Fibroblast of gingiva (primary cell): ENCODE measurements at places on chromosomes 5 and 9.
A peak's percentile ranks its signal among the peaks of the same experiment; 100 is the strongest.

DNA sequence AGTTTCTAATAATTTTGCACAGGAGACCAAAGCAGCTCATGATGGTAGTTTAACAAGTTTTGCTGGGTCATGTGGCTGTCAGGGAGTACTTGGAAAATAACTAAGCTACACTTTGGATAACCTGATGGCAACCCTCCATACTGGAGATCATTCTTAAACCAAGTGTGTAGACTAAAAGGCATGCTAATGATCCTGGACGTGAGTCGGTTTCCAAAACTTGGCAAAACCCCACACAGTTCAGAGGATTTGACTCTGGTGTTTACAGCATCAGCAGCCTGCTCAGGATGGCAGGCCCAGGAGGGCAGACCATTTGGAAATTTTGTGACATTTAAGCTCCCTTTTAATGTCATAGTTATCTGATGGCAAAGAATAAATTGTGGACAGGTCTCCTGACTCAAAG lies 196.5 kb upstream of the EFNA5 start:
- DNase-seq: no peak

DNA sequence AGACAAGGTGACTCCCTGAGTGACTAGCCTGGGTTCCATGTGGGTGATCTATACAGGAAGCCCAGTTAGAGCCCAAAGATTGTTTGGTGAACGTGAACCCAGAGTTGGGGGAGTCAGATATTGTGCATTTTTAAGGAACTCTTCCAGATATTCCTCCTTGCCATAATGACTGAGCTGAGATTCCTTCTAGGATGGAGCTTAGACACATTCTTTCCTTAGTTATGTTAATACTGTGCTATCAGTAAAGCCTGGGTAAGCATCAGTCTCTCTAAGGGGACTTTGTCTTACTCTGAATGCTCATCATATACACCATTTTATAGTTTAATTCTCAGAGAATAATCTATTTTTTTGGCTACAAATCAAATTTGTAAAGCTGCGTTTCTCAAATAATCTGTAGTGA lies 68.1 kb downstream of the FOXB2 start:
- no peak for DNase-seq

DNA sequence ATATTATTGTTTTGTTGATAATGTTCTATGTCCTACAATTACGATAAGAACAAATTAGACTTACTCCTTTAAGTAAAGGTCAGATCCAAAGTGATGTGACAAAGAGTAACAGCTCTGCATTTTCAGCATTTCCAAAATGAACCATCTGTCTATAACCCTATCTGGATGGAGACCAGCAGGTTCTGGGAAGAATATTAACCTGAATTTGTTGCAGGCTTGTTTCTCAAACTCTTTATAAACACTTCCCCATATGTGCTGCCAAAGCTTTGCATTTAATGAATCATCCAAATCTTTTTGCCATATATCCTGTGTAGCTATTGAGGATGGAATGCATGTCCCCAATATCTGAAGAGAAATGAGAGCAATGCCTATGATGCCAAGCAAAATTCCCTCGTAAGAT lies 198.9 kb upstream of the SLC27A6 start:
- no peak for DNase-seq

DNA sequence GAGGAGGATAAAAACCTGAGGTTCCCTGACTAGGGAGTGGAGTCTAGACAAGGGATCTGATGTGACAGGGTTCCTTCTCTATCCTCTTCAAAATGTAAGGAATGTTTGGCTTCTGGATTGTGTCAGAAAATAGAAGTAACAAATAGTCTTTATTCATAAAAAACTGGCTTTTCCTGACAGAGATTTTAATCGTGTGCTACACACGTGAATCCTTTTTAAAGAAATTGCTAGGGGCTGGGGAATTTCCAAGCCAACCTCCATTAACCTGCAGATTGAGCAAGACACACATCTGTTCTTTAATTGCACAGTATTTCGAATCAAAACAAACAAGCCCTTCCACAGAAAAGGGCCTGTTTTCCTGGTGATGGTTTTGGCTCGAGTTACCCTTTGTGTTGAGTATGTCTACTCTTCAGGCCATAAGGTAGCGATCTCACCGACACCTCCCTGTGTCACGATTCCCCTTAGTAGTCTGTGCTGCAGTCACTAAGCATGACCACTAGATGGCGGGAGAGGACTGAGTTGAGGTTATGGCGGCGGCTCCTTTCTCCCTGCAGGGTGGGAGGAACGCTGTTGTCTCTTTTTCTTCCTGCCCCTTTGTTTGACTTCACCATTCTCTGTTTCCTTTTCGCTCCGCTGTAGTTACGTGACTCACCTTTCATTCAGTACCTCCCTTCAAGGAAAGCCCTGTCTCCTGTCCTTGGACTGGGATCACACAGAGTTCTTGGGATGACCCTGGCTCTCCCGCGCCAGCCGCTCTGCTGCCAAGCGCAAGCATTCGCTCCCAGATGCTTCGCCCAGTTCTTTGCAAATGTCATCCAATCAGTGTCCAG lies 137.1 kb upstream of the SLC24A2 start:
- DNase-seq: peak; percentile 50

DNA sequence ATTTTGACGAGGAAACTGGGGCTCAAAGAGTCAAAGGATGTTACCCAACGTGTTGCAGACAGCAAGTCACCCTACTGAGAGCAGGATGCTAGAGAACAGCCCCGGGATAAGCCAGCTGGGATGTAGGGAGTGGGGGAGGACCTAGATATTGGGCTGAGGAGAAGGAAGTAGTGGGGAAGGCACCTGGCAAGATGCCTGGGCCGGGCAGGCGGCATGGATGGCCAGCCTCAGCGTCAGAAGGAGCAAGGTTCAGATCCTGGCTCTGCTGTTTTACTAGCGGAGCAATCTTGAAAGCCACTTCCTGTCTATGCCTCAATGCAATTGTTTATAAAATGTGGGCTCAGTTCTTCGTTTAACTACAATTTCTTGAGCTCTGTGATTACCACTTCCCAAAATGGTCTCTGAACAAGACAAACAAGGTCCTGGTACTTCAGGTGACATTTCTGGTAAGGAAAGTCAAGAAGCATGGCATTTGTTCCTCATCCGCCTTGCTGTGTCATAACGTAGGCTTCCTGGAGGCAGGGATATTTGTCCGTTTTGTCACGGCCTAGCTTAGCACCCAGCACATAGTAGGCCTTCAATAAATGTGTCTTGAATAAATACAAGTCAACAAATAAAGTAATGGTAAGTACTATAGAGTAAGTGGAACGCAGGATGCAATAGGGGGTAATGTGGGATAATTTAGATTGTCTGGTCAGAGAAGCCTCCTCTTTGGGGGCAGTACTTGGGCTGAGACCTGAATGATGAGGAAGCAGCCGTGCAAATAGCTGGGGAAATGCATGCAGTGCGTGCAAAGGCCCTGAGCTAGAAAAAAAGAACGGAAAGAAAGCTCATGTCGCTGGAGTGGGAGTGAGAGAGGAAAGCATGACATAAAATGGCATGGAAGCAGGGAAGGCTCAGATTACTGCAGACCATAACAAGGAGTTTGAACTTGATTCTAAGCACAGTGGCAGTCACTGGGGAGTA lies 70.5 kb downstream of the SMIM23 start:
- no peak for DNase-seq

DNA sequence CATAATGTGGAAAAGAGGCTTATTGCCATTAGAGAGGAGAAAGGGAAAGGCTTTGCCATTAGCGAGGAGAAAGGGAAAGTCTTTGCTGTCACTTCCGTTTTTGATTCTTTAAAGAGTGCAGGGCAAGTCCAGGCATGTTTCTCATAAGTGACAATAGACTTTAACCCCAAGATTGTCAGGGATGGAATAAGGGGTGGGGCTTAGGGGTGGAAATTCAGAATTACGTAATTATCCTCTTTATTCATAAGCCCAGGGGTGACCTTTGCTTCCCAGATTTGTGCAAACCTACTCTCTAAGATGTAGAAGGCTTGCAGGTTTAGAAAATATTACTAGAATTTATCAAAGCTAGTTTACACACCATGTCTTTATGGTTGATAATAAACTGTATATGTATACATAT lies 2.3 kb upstream of the PLK2 start:
- DNase-seq: no peak

- DNase-seq: no peak
Observed at GRCh38 chr9:113562653-113563381, 99.3 kb downstream of the RGS3 start.

DNA sequence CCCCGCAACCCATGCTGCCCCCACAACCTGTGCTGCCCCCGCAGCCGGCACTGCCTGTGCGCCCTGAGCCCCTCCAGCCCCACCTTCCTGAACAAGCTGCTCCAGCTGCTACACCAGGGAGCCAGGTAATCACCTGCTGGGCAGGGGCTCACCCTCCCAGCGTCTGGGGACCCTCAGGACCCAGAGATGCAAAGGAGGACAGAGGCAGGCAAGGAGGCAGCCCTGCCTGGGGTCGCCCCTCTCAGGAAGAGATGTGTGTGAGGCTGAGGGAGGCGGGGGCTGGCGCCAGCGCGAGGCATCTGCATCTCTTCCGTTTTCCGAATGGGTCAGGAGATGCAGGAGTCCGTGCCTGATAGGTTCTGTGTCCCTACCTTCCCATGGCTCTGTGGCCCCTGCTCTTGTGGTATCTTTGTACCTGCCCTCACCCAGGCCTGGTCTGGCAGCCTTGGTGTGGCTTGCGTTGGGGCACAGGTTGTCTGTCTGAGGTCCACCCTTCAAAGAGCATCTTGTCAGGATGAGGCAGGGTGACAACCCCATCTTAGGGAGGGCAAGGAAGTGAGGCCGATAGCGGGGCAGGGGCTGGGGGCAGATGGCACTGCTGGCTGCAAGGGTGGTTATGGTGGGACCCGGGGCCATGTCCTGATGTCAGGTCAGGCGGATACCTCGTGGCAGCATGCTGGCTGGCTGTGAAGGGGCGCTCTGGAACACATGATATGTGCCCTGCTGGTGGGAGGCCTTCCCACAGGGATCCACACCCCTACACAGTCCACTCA lies 75.7 kb downstream of the WNK2 start:
- DNase-seq: no peak

- peak; percentile 20 for DNase-seq
Observed at GRCh38 chr9:14347406-14348122, 33.6 kb upstream of the NFIB start.

GRCh38 chr5:97840643-97841042 lies 657.6 kb upstream of the RIOK2 start:
- DNase-seq: no peak

- no peak for DNase-seq
Observed at GRCh38 chr5:150261231-150261630, 28.3 kb downstream of the CAMK2A start.

DNA sequence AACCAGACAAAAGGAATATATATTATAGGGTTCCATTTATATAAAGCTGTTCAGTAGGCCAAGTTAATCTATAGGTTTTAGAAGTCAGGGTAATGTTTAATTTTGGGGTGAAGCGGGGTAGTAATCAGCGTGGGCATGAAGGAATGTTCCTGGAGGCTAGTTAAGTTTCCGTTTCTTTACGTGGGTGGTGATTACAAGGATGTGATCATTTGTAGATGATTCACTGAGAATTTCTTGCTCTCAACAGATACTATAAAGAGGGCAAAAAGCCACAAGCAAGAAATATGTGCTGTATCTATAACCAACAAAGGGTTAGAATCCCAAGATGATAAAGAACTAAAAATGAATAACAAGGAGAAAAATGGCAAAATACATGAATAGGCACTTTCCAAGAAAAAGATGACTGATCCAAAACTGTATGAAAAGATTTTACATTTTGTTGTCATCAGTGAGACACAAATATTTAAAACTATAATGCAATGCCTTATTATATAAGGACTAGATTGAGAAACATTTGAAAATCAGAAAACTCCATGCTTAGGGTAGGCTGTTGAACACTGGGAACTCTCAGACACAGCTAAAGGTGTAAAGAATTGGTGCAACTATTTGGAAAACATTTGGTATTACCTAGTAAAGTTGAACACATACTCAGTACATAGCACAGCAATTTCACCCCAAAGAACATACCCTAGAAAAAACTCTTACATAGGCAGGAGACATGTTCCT lies 224.3 kb upstream of the S1PR3 start:
- peak; percentile 62 for DNase-seq

GRCh38 chr5:10689391-10690081 lies 71.5 kb downstream of the DAP start:
- DNase-seq: peak; percentile 53

DNA sequence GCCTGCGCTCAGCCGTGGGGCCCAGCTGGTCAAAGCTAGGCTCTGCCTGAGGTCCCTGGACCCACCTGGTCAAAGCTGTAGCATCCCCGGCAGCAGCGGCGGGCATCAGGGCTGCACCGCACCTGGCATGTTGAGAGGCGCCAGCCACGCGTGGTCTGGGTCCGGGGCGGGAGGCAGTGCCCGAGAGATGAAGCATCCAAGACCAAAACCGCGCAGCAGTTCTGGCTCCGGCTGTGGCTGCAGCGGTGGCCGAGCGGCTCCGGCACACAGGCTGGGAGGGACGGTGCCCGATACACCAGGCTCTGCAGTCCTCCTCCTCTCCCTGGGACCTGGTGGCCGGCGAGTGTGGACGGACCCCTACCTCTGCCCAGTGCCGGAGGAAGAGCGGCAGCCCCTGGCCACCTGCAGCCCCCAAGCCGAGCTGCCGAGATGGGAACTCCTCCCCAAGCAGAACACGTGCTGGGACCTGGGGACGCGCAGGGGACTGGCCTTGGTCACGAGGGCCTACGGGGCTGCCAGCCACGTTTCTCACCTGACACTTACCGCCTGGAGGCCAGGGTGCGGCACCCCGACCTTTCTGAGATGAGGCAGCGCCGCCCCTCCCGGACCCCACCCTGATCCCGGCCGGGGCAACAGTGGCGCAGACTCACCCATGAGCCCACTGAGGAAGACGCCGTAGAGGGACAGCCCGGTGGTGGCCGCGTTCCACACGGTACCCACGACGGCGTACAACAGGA lies 33.0 kb downstream of the SLC9A3 start:
- DNase-seq: no peak

DNA sequence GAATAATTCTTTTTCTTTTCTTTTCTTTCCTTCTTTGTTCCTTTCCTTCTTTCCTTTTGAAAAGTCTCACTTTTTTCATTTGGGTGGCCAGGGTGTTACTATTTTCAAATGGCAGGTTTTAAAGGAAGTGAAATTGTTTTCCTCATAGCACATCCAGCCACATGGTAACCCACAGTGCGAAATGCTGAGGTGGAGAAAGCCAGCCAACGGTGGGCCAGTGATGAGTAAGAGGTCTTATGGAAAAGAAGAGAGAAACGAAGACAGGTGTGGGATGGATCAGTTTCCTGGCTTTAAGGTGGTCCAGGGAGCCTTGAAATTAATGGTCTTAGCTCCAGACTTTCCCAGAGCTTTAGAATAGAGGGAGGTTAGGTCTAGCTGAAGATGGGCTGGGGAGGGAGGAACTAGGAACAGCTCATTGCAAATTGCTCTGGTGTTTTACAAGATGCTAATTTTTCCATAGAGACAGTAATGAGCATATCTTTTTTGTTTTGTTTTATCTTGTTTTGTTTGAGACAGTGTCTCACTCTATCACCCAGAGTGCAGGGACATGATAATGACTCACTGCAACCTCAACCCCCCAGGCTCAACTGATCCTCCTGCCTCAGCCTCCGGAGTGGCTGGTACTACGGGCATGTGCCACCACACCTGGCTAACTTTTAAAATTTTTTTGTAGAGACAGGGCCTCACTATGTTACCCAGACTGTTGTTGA lies 17.8 kb downstream of the ITK start:
- no peak for DNase-seq
